ENCODE measurements at places on chromosomes 13 and 19.

GRCh38 chr13:109644069-109644750, 142.2 kb downstream of the IRS2 start:
- DNase-seq = no peak

- no peak for DNase-seq
These were observed 608 bp downstream of the MYADM start for GRCh38 chr19:53868091-53868891.

GRCh38 chr19:33868076-33868735, 71.5 kb downstream of the KCTD15 start:
- DNase-seq = no peak

GRCh38 chr19:8684001-8684902, 14.3 kb downstream of the ACTL9 start:
- no peak for DNase-seq

- DNase-seq = no peak
These were observed 929.8 kb upstream of the SLITRK1 start for GRCh38 chr13:84812078-84812477.

GRCh38 chr13:30652746-30653386, 35.1 kb downstream of the USPL1 start:
- DNase-seq = no peak

- DNase-seq = no peak
These were observed 76.7 kb downstream of the CACNA1A start for GRCh38 chr19:13429563-13429962.
